Heart right ventricle (tissue), 16 donors: ENCODE measurements at places on chromosomes 1 and 21.
A peak's percentile ranks its signal among the peaks of the same experiment; 100 is the strongest.

DNA sequence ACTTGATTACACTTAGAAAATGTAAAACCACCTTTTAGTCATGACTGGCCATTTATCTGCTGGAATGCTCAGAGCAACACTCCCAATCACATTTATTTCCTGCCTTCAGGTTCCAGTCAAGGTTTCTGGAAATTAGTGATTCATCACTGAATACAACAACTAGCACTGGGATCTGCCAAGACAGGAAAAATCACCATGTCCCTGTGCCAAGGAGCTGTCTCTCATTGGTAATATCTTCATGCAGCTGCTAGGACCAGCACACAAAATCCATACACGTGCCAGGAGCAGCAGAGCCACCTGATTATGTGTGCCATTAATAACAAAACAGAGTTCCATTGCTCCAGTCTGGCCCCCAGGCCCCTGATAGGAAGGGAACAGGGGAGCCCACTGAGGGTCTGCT lies 194.6 kb downstream of the TNR start:
- no peak for DNase-seq

GRCh38 chr1:72281144-72281543 lies 1.2 kb downstream of the NEGR1 start:
- no peak for DNase-seq

GRCh38 chr1:88063605-88064004 lies 620.5 kb upstream of the PKN2 start:
- no peak for DNase-seq

GRCh38 chr1:56355918-56356317 lies 223.4 kb downstream of the PLPP3 start:
- DNase-seq, result no peak

- DNase-seq, result no peak
Measured at GRCh38 chr1:15835205-15835740, 12.2 kb upstream of the SPEN start.

DNA sequence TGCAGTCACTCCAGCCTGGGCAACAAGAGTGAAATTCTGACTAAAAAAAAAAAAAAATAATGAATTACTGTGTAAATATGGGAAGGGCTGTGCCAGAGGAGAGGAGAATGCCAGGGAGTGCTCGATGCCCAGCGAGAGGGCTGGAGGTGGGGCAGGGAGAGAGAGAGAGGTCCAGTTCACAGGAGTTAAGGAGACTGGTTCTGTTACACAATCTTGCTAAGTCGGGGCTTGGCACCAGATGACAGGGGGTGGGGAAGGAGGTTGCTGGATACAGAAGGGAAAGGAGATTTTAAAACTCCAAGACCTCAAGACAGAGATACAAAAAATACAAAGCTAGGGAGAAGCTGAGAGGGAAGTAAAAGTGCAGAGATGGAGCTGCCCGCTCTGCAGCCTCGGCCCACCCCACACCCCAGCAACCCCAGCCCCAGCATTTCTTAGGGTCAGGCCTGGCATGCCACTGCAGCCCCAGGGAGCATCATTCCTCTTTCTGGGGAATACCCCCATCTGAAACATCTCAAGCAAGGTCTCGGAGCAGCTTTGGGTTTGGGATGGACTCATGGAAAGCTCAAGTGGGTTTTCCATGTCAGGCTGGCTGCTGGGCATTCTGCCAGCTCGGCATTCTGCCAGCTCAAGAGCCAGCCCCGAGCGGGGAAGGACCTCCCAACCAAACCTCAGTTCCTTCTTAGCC lies 991 bp downstream of the SELENBP1 start:
- peak; percentile 49 for DNase-seq

GRCh38 chr1:75937034-75937433 lies 4.8 kb upstream of the ASB17 start:
- DNase-seq, result no peak

DNA sequence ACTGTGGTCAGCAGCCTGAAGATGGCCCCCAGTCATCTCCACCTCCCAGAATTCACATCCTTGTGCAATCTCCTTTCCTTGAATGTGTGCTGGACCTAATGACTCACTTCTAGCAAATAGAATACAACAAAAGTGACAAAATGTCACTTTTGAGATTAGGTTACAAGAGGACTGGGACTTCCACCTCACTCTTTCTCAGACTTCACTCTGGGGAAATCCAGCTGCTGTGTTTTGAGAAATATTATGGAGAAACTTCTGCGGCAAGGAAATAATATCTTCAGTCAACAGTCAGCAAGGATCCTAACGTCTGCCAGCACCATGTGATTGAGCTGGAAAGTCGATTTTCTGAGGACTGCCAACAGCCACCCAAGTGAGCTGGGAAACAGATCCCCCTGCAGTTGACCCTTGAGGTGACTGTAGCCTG lies 70.5 kb upstream of the GADD45A start:
- no peak for DNase-seq

DNA sequence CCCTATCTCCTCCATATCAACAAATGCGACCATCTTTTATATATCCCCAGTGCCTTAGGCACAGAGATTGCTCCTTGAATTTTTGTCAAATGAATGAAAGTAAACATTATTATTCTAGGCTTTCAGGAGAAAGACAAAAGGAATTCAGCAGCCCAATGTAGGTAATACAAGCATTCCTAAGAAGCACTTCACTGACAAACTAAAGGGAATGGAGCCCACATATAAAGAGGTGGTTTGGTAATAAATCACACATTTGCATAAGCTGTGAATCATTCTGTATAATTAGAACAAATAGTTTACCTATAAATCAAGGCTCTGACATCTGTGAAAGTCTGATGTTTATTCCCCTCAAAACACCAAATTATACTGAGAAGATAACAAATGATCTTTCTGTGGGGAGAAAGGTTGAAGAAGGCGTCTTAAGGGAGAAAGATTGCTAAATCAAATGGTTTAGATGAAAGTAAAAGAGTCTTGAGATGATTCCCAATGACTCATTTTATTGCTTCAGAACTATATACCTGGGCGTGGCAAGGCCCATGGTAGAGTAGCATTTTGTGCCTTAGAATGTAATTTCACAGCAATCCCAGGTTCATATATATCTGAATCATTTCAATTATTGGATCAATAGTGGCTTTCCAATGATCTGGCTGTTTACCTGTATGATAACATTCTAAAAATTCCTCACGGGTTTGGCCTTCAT lies 558.1 kb downstream of the AGBL4 start:
- no peak for DNase-seq

DNA sequence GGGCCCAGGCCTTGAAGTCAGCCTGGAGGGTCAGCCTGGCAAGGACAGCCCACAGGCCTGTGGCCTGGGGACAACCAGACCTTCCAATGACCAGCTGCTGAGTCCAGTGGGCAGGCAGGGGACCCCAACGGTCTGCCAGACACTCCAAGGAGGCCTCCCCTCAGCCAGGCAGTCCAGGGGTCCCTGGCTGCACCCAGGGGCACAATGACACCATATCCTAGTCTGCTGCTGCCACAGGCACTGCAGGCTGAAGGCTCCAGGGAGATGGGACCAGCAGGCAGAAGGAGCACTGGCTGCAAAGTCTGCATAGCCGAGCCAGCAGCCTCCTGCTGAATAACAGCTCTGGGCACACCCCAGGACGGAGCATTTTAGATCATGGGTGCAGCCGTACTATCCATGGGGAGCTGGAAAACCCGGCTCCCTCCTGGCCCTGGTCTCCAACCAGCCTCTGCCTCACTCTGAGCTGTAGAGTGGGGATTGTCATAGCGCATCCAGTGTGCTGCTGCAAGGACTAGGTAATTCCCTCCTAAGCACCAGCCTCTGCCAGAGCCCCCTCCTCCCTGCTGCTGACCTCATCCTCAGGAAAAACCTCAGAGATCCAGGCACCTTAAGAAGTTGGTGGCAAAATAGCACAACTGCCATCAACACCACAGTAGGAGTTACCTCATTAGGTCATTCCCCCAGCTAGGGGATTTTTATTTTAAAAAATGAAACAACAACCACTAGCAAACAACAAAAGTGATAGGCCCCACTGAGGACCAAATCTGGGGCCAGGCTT lies 4.8 kb upstream of the LAPTM5 start:
- DNase-seq, result no peak

DNA sequence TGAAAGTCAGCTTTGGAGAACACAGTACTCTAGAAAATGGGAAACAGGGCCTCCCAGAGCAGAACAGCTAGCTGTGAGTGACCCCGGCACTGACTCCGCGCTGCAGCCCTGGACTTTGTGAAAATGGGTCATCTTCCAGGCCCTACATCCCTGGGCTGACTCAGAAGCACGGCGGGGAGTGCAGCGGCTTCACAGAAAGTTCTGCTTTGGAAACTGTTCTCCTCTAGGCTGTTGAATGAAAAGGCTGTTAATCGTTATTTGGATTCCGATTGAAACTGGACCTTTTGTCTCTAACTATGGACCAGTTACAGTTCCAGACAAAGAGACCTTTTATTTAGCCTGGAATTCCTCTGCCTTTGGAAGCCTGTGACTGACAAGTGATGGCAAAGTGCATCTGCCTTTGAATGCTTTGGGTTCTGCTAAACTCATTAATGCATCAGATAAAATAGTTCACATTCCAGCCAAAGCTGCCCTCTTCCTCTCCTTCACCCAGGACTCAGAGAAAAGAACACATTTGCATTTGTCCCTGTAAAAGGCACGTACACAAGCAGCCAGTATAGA lies 144.9 kb upstream of the HOOK1 start:
- peak; percentile 29 for DNase-seq

DNA sequence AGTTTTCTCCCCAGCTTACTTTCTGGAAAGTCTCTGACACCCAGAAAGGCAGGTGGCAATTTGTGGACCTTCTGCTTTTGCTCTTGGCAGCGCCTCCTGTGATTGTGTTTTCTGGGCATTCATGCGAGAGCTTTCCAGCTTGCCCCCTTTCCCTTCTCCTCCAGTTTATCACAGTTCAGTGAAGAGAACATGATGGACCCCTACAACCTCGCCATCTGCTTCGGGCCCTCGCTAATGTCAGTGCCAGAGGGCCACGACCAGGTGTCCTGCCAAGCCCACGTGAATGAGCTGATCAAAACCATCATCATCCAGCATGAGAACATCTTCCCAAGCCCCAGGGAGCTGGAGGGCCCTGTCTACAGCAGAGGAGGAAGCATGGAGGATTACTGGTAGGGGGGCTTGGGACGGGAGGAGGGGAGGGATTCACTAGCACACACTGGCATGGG lies 24.3 kb upstream of the IKBKE start:
- DNase-seq, result no peak

GRCh38 chr1:27513528-27513927 lies 23.6 kb upstream of the WASF2 start:
- no peak for DNase-seq

- DNase-seq, result no peak
Measured at GRCh38 chr1:205260948-205261732, 33.4 kb downstream of the TMCC2 start.

DNA sequence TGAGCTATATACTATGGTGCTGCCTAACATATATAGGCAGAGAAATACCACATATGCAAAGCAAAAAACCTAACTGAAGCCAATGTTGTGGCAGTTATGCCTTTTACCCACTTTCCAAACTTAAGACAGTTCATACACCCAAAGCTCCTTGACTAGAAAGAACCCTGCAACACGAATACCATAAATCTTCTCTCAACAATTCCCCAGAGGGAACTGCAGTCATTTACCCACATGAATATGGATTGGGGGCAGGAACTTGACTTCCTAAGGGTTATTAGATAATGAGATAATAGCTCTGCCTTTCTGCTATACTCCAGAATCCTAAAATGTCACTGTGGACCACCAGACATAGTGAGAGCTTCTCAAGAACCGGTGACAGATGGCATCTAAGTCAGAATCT lies 2.9 kb upstream of the ASPM start:
- no peak for DNase-seq

DNA sequence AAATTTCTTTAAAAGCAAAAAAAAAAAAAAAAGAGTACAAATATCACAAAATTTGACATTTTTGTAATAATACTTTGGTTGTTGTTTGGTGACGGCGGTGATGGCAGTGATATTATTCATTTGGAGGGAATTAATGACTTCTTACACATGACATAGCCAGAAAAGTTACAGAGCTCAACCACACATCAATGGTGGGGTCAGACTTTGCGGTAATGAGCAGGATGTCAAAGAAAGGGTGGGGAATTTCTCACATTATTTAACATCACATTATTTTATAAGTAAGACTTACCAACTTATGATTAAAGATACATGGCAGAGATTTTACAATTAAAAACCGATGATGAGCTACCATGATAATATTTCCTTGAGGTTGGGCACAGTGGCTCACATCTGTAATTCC lies 248.2 kb downstream of the RERE start:
- DNase-seq, result no peak

GRCh38 chr1:155931332-155932038 lies 2.7 kb downstream of the KHDC4 start:
- DNase-seq, result no peak

DNA sequence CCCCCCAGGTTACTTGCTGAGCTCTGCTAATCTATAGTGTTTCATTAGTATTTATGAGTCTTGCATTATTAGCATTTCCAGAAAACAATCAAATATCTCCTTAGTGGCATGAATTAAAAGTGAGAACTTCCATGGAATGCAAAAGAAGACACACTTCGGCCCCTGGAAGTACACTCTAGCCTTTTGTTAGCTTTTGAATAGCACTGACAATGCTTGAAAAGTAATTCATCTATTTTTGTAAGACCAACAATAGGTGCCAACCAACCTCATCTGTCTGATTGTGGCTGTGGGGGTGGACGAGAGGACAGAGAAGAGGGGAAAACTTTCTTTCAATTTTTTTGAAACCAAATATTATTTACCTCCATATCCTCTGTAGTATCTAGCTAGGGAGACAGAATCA lies 27.8 kb downstream of the KIAA0040 start:
- no peak for DNase-seq

DNA sequence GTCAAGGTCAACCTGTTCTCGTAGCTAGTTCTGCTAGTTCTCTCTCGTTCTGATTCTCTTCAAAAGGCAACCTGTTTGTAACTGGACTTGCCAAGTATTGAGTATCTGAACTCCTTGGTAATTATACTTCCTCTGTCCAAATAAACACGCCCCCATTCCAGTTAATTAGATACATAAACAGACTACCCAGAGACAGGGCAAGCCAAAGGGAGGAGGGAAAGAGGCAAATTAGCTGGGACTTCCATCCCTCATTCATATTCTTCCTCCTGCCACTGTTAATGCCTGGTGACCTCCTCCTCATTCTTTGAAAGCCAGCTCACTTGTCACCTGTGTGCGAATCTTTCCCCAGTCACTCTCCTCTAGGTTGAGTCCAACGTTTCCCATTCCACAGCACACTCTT lies 62.9 kb downstream of the LPAR3 start:
- DNase-seq, result no peak

DNA sequence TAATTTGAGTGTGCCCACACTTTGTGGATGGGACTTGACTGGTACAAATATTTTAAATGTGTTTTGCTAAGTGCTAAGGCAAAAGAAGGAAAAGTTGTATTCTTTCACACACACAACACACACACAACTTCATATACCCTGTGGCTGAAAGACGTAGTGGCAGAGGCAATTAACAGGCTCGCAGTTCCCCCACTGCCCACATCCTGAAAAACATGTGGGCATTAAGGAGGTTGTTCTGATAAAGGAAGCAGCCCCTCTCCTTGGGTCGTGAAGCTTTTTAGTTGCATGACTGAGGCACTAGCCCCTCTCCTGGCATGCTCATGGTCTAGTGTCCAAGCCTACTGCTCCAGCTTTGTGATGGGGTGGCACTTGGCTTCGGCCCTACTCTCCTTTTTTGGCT lies 14.3 kb upstream of the ADAM30 start:
- no peak for DNase-seq
